ENCODE measurements at places on chromosomes 7 and 10.

GRCh38 chr7:924541-925231, 29.8 kb downstream of the ADAP1 start:
- peak; percentile 45 for DNase-seq

DNA sequence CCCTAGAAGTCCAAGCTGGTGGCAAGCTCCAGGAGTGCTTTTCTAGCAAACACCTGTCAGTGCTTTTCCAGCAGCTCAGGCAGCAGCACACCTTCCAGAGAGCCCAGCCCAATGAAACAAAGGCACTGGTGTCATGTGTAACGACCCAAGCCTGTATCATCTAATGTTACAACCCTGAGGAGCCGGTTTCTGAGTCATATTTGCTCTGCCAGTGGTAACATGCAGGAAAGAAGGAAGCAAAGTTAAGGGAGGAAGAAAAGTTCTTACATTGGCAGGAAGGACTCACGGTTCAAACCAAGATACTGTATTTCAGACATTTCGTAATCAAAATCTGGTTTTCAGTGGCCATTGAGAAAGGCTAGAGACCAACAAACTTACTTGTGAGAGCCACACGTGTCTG, at the start of gene ANKRD22:
Gene ANKRD22, minus strand, starts transcription at position 139 of the 400 bp plus-strand sequence. CDS start 237 bp downstream, outside the sequence.
- peak; percentile 18 for DNase-seq

DNA sequence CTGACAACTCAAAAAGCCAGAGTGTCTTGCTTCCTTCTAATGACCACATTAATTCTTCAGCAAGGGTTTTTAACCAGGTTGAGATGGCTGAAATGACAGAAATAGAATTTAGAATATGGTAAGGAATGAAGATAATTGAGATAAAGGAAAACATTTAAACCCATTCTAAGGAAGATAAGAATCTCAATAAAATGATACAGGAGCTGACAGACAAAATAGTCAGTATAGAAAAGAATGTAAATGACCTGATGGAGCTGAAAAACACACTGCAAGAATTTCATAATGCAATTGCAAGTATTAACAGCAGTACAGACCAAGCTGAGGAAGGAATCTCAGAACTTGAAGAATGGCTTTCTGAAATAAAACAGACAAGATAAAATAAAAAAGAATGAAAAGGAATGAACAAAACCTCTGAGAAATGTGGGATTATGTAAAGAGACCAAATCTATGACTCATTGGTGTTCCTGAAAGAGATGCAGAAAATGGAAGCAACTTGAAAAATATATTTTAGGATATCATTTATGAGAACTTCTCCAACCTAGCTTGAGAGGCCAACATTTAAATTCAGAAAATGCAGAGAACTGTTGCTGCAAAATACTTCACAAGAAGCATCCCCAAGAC, 87.1 kb downstream of the SAMD9 start:
- DNase-seq: no peak

GRCh38 chr10:3895045-3895631, 110.1 kb upstream of the KLF6 start:
- no peak for DNase-seq

DNA sequence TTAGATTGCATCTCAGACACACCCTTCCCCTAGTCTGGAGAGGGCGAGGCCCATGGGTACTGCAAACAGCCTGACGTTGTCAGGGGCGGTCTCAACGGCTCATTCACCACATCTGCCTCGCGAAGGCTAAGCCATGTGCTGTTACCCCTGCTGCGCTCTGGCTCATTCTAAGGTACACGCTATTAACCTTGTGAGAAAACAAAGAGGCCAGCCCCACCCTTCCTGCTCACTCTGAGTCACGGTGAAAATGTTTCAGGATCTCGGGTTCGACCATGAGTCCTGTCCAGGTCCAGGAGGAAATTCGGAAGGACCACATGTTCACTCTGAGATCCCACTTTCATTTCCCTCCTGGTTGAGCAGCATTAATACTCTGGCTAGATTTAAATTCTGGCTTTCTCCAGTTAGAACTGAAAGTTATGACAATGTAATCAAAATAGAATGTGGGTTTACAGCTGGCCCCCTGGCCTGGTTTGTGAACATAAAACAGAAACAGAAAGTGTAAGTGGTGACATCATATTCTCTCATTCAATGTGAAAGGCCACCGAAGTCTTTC, 55.2 kb downstream of the EGFR start:
- peak; percentile 55 for DNase-seq

GRCh38 chr10:5582736-5583135, 58.0 kb downstream of the CALML3 start:
- DNase-seq: no peak

GRCh38 chr7:142017451-142017850, 21.8 kb downstream of the MGAM start:
- no peak for DNase-seq

- DNase-seq: no peak
Observed at GRCh38 chr7:47493976-47494911, 87.7 kb downstream of the TNS3 start.

DNA sequence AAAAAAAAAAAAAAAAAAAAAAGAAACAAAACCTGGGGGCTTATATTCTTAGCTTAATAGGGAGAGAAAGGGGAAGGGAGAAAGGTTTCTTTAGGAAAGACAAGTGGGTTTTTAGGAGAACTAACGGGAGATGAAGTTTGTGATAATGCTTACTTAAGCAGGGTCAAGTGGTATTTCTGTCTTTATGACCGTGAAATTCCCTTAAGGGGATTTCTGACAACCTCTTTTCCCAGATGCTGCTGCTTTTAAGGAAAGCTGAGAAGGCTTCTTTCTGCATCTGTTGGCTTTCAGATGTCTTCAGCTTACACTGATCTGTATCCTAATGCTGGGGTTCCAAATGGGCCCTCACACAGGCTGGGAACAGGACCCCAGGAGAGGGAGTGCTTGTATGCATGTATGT, 42.6 kb downstream of the ADAMTS14 start:
- no peak for DNase-seq
